ENCODE measurements at places on chromosomes 6 and 20.

GRCh38 chr6:157217894-157218370 lies 105.4 kb downstream of the TMEM242 start:
- DNase-seq, result no peak

- no peak for DNase-seq
These were observed 223.4 kb downstream of the SLC24A3 start for GRCh38 chr20:19435821-19436220.

GRCh38 chr6:142871910-142872331 lies 73.1 kb downstream of the HIVEP2 start:
- peak; percentile 93 for DNase-seq

DNA sequence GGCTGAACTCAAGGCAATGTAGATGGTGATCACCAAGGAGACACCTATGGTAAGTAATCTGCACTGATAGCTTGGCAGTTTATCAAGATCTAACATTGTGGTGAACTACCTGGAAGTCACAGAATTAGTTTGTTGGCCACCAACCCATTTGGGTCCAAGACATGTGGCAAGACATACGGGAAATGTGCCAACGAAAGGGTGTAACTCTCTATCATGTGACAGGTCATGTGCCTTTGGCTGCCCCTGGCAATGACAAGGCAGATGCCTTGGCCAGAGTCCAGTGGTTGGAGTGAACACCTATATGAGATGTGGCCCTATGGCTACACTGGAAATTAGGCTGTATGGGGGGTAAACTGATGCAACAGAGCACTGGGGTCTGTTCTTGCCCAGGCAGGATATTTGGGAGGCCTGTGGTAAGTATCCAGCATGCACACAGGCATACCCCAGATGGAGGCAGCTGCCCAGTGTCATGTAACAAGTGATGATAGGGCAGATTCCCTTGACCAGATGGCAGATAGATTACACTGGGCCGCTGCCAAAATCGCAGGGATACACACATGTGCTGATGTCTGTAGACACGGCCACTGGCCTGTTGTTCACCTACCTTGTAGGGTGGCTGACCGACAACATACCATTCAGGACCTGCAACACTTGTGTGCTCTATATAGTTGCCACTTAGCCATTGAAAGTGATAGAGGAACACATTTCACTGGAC lies 35.5 kb upstream of the HSF2 start:
- no peak for DNase-seq

- DNase-seq, result no peak
These were observed 31.9 kb downstream of the ANKRD60 start for GRCh38 chr20:58196402-58197184.

DNA sequence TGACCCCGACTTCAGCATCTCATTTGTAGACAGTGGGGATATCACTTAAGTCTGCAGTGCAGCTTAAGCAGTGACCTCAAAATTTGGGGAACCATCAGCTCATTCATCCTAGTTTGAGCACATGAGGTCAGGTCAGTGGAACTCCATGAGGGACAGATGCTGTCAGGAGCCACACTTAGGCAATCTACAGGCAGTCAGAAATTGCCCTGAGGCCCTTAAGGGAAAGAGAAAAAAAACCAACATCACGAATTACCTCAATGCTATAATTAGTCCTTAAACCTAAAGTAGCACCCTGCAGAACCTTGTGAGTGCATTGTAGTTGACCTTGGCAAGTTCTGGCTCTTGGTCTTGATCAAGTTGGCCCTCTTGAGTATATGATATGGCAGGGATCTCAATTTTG lies 21.1 kb downstream of the TMEM74B start:
- no peak for DNase-seq

GRCh38 chr20:20075032-20075431 lies 22.7 kb downstream of the CFAP61 start:
- DNase-seq, result no peak

DNA sequence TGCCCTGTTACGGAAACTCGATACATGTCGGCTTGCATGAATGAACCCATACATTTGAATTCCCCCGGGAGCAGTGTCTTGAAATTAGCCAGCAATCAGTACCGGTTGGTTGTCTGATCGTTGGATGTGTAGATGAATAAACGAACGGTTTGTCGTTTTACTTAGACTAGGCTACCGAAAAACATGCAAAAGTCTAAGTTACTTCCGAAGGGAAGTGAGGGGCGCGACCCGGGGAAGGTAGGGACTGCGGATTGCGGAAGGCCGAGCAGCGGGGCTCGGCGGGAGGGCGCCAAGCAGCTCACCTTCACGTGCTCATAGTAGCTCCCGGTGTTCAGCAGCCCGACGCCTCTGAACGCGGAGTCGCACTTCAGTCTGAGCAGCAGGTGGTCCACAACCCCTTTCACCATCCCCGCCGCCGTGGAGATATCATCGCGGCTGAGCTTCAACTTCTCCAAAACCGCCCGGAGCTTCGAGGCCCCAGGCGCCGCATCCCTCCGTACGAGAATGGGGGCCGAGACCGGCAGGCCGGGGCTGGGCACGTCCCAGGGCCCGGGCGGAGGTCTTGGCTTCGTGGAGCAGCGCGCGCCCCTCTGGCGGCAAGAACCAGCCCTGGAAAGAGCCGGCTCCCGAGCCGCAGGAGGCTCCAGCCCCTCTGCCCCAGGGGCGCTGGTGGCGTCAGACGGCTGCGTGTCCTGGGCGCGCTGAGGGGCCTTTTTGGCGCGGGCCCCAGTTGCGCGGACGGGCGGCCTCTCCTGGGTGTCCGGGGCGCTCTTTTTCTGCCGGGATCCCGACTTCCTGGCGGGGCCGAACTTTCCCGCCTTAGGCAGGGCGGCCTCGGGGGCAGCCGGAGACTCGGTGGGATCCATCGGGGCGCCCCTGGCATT lies 632 bp downstream of the CGAS start:
- no peak for DNase-seq

- DNase-seq, result no peak
These were observed 106.6 kb upstream of the RGS17 start for GRCh38 chr6:153237670-153238069.

DNA sequence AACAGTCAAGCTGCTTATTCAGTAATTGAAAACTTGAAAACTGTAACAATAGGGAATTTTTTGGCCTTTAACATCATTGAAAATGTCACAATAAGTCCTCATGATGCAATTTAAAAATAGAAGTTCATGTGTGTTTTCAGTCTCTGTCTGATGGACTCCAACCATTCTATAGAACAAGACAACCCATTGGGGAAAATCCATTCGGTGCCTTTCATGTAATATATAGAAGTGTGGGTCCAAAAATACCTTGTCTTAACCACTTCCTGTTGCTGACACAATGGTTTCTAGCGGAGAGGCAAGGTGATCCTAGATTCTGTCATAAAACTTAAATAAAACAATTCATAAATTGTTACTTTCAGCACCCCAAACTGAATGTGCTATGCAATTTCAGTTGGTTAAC lies 1131.3 kb upstream of the MAP3K7 start:
- DNase-seq, result no peak

DNA sequence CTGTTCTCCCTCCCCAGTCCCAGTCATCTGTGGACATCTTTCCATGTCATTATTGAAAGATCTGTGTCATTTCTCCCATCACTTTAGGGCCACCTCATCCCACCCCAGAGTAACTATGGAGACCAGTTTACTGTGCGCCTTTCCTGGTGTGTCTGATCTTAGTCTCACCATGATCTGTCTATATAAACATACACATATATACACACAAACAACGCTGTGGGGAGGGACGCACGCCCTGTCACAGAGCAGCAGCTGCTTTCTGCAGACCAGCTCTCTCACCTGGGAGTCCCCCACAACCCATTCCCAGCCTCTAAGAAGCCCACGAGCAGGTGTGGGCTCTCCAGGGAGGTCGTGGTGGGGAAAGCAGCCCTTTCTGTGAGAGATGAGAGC lies 68.1 kb upstream of the TOX2 start:
- no peak for DNase-seq

DNA sequence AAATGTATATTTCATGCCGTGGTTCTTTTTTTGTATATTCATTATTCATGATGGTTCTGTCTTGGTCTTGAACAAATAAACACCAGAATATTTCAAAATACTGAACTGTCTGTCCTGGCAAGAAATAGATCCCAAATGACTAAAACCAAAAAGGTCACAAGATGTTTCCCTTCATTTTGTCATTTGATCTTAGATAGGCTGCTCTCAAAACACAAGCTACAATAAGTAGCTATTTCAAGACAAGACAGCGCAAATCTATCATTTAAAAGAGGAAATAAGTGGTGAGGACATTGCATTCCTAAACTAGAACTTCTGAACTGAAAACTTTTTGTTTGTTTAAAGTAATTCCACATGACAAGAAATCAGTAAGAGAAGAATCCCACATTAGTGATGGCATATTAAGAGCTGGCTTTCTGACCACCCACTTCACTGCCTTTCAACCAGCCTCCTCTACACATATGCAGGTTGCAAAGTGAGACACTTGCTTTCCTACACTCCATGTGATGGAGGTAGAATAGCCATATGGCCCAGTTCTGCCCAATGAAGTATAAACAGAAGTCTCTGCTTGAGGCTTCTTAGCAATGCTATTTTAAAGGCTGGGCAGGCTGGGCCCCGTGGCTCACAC lies 54.4 kb upstream of the CCDC28A start:
- DNase-seq, result no peak

Data from kidney glomerular epithelial cell (primary cell).